ENCODE measurements at places on chromosomes 1 and 21. TPM values are rescaled to one million over a fixed set of nuclear protein-coding genes. Genes with fewer than 3 reads are reported as not detected.

DNA sequence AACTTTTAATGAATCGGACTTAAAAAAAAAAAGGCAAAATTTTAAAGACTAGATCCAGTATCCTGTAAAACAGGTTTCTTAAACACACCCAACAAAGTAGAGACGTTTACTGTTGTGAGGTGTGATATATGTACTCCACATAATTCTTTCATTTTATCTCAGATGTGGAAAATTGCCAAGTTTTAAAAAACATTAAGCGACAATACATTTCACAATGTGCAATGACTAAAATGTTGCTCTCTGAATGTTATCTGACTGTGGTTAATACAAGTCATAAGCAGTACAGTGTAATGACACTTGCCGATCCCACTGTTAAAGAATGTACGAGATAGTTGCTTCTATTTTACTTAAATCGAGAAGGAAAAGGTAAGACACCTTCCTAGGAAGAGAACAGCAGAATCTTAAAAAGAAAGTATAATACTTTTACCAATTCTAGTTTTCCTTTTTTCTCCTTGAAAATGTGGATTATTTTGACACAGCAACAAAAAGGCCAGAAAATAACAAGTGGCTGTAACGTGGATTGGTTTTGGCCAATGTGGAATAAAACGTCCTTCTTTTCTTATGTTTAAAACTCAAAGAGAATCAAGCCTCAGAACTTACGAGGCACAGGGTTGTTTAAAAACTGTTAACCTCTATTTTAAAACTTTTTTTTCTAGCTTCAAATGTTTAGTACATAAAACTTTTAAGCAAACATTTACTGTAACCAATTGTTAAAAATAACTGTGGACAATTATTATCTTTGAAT is 51.4 kb downstream of the TP53BP2 start:
- DNase-seq: no peak

GRCh38 chr1:206631085-206631509 is 4.2 kb upstream of the DYRK3 start:
- DNase-seq: peak; percentile 92

ITLN1 gene
- not detected for total RNA-seq

- no peak for DNase-seq
Measured at GRCh38 chr1:61160526-61160925, 78.2 kb downstream of the NFIA start.

DNA sequence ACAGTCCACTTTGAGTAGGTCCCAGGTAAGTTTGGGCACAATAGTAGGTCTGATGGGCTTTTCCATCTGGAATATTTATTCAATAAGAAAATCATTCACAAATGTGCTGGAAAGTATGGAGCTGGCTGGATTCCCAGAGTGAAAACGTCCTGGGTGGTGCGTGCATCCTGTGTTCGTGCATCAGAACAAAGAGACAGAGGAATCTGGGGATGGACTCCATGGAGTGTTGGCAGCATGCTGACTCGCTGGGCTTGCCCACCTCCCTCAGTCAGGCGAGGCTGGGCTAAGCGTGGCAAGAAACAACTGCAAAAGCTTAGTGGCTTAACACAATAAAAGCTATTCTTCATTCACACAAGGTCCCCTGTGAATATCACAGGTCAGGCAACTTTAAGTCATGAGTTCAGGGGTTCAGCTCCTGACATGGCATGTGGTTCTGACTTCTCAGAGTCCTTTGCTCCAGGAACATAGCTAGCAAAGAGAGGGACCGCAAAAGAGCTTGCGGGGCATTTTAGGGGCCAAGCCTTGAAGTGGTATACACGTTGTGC is 151.6 kb upstream of the ZNF644 start:
- DNase-seq: no peak

GRCh38 chr1:82799261-82799660 is 998.5 kb downstream of the ADGRL2 start:
- DNase-seq: no peak

GRCh38 chr1:27865821-27866220 is 6.5 kb upstream of the THEMIS2 start:
- no peak for DNase-seq

DNA sequence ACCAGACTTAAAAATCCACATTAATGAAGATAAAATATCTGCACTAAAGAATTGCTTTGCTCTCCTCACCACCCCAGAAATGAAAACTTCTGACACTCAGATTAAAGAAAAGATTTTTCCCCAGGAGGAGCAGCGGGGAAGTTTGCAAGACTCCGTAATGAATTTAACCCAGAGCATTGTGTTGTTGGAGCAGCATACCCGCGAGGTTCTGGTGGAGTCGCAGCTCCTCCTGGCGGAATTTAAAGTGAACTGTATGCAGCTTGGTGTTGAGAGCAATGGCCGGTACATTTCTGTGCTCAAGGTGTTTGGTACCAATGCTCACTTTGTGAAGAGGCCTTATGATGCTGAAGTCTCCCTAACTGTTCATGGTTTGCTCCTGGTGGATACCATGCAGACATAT is 46.4 kb downstream of the VPS13D start:
- no peak for DNase-seq

DNA sequence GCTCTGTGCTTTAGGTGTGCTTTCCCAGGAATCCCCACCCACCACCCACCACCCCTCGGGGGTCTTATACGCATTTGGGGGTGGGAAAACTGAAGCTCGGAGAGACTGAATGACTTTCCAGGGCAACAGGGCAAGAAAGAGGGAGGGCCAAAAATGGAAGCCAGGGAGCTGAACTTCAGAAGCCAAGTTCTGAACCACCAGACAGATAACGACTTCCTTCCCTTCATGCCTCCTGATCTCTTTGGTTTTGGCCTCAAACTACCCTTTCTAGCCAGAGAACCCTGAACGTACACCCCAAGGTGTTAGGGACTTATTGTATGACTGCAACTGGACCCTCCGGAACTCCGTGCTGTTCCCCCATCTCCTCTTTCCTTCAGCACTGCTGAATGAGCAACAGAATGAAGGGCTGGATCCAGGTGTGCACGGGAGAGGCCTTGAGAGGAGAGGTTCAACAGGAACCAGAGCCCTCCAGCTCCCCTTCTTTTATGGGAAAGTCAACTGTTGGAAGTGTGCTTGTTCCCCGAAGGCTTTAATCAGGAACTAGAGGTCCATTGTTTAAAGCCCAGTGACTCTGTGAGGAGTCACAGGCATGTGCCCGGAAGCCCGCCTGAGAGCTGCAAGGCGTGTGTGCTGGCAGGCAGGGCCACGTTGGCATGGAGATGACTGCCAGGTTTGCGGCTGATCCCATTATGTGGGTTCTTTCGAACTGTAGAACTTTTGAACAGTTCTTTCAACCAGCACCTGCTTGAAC is 3.1 kb downstream of the BACE2 start:
- DNase-seq: no peak

IFNAR1 gene
- total RNA-seq: 16.2 TPM

- DNase-seq: no peak
Measured at GRCh38 chr1:7444363-7444762, 326.7 kb upstream of the VAMP3 start.

- no peak for DNase-seq
Measured at GRCh38 chr1:109241344-109241743, 8.0 kb upstream of the CELSR2 start.

- DNase-seq: no peak
Measured at GRCh38 chr1:45230537-45230936, 24.1 kb upstream of the ZSWIM5 start.

DNA sequence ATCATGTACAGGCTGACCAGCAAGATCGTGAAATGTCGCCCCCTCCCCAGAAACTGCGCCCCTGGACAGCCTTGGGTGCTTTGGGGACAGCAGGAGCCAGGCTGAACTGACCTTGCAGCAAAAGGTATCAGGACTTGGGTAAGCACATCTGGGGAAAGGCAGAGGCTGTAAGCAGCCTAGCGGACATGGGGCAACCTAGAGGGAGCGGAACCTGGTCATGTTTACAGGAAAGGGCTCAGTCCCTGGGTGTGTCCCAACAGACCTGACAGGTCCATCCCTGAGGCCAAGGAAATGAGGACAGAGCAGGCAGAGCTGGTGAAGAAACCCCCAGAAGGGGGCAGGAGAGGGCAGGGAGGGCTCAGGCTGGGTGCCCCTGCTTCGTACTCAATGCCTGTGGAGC is 3.1 kb upstream of the S100A8 start:
- DNase-seq: no peak

GRCh38 chr1:171219346-171220080 is 28.8 kb upstream of the FMO1 start:
- DNase-seq: no peak

GRCh38 chr1:45785583-45785982 is 17.8 kb upstream of the MAST2 start:
- no peak for DNase-seq

- no peak for DNase-seq
Measured at GRCh38 chr1:7578206-7578605, 192.9 kb upstream of the VAMP3 start.

NPHS2 gene
- not detected for total RNA-seq

GRCh38 chr1:64437453-64437852 is 32.5 kb upstream of the CACHD1 start:
- DNase-seq: no peak

- peak; percentile 34 for DNase-seq
Measured at GRCh38 chr1:161307892-161308638, 1.7 kb downstream of the MPZ start.

DNA sequence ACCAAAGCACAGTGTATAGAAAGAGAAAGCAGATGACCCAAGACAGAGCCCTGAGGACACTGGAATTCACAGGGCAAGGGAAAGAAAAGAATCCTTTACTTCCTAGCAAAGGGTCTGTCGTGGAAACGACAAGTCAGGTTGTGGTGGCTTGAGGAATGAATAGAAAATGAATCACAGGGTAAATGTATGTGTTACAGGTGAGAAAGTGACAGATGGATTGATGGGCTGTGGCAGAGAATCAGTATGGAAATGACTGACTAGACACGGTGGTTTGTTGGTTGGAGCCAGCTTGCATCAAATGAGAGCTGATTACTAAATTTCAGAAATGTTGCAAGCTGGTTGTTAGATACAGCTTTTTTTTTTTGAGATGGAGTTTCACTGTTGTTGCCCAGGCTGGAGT is 46.9 kb downstream of the PTP4A2 start:
- DNase-seq: no peak

OXCT2 gene
- total RNA-seq: 0.88 TPM

FAM72A gene
- 0.21 TPM for total RNA-seq

PDPN gene
- total RNA-seq: 0.99 TPM

DNA sequence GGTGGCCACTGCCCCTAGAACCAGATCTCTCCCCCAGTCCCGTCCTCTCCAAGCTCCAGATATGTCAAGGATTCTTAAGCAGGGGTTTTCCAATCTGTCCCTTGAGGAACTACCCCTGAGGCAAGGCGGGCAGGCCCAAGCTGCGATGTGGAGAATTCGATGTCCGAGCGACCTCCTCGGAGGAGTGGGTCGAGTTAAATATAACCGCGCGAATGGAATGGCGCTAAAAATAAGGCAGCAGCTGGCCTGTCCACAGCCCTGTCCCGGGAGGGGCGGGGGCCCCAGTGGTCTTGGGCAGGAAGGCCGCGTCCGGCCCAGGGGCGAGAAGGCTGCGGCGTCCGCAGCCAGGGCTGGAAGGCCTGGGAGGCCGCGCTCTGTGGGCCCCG is 5.8 kb upstream of the FOXD3 start:
- no peak for DNase-seq

GRCh38 chr1:58802640-58803399 is 19.0 kb upstream of the JUN start:
- DNase-seq: no peak

- no peak for DNase-seq
Measured at GRCh38 chr1:22380024-22380785, 71.4 kb upstream of the ZBTB40 start.

GRCh38 chr1:17948594-17948993 is 159.0 kb upstream of the IGSF21 start:
- no peak for DNase-seq

- DNase-seq: peak; percentile 76
Measured at GRCh38 chr1:28877132-28877781, 37.1 kb upstream of the EPB41 start.

DNA sequence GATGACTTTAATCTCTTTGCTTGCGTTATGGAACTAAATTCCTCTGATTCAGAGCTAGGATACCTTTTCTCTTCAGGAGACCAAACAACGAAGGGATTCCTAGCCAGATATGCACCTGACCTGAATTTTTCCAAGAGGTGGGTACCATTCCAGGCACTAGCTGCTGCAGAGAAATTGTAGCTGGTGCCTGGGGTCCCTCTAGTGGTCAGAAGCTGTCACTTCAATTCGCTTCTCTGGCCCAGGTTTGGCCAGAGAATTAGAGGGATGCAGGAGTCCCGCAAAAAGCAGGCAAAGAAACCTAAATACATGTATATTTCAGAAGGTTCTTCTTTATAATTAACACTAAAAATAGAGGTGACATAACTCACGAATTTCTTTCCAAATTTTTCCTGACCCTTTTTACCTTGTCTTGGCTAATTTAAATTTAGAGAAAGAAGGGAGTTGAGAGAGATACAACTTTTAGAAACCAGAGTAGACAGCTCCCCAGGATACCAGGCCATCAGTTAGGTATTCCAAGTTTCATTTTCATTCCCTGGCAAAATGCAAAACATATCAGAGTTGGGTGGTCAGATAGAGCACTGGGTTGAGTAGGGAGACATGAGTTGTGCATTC is 9.6 kb downstream of the ACKR1 start:
- peak; percentile 49 for DNase-seq

DNA sequence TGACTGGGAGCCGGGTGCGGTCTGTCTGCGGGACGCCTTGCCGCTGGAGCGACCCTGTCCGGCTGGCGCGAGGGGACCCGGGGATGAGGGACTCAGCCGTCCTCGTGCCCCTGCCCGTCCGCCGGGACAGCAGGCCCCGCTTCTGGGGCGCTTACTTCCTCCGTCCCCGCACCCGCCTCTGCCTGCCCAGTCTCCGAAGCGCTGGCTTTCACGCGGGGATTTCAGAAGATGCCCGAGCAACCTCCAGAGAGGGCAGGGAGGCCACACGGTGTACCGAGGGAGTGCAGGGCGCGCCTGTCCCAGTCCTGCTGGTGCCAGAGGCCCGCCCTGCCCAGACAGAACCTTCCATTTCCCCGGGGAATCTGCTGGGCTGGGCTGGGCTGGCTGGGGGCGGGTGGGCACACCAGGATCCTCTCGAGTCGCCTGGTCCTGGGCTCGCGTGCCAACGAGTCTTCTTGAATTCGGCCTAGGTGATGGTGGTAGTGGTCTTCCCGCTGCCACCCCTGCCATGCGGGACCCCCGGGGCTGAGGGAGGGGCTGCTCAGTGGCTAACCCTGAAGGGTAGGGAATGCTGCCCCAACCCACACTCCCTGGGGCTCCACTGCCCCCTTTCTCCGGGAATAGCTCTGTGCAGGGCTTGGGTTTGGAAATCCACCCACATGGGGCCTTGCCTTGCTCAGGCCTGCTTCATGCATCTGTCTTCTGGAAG is 2.5 kb upstream of the TRPM2 start:
- no peak for DNase-seq

- DNase-seq: no peak
Measured at GRCh38 chr1:211036381-211037060, 97.4 kb downstream of the KCNH1 start.

Measured in myocyte (in vitro differentiated cells).